ENCODE measurements at places on chromosomes 6 and 20.

DNA sequence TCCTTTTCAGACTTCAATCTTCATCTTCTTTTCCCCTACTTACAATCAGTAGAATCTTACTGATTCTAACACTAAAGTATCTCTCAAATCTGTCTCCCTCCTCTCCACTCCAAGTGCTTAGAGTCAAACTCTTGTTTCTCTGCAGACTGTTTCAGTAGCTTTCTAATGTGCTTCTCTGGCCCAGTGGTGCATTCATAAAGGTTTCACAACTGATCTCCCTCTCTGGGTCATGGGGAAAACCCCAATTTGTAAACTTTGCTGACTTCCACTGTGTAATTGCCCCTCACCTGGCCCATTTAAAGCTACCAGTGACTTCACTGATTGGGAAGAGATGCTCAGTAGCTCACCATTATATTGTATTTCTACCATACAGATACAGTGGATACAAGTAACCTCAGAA lies 183.6 kb downstream of the FAXC start:
- no peak for DNase-seq

GRCh38 chr6:166618866-166619761 lies 7.9 kb downstream of the RPS6KA2 start:
- no peak for DNase-seq

DNA sequence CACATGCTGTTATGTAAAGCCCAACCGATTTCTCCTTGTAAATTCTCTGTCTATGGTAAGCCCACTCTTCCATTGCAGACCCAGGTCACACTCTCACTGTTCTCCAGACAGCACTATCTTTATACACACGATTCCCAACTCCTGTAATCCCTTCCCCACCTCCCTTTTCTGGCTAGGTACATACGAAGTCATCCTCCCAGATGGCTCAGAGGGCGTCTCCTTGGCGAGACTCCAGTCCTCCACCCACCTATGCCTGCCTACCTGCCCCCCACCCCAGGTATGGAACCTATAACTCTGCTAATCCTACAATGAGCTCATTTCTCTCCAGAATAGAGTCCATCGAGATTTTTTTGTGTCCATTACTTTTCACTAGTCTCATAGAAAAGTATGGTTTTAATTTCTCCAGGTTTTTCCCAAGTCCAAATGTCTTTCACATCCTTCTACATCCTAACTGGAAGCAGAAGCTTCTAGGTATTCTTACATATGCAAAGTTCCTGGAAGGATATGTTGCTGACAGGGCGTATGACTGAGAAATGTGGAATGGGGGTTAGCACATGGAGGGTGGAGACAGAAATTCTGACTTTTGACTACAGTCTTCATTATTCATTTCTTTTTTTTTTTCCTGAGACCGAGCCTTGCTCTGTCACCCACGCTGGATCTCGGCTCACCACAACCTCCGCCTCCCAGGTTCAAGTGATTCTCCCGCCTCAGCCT lies 22.8 kb downstream of the SCML4 start:
- no peak for DNase-seq

- peak; percentile 53 for DNase-seq
Observed at GRCh38 chr20:4916971-4917881, 84.1 kb downstream of the SLC23A2 start.

DNA sequence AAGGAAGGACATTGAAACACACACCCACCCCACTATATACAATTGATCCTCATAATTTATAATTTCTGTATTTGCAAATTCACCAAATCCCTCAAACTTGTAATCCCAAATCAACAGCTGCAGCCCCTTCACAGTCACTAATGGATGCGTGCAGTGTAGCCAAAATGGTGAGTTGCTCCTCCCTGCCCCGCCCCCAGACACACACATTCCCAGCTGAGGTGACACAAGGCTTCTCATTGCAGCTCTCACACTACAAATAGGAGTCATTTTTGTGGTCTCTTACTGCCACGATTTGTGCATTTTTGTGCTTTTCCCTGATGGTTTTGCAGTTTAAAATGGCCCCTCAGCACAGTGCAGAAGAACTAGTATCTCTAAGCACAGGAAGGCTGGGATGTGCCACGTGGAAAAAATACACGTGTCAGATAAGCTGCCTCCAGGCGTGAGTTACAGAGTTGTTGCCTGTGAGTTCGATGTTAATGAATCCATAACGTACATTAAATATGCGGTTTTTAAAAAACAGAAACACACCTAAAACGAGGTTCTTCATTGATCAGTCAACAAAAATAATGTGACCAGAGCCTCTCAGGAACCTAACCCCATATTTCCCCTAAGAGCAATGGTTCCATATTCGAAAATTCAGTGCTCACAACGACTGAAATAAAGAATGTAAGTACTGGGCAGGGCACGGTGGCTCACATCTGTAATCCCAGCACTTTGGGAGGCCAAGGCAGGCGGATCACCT lies 8.2 kb downstream of the ATP9A start:
- DNase-seq = peak; percentile 31

GRCh38 chr20:1533059-1533458 lies 24.4 kb downstream of the SIRPD start:
- peak; percentile 62 for DNase-seq

DNA sequence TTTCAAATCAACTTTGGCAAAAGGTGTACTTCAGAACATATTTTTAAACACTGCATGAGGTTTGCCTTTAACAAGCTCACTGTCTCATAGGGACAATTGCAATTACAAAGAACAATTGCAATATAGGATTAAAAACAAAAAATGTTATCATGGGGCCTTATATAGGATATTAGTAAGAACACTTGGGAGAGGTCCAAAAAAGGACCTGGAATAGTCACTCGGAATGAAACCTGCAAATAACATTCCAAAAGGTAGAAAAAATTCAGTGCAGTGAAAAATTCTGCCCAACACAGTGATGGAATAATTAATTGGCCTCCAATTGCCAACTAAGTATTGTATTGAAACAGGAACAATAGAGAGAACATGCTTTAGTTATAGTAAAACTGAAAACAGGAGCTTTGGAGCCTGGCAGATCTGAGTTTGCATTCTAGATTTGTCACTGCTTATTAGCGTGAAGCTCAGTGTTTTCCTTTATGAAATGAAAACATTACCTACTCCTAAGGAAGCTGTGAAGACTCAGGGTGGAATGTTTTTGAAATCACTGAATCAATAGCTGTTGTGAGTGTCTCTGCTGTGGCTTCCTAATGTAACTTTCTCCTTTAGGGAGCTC lies 172.6 kb upstream of the BMP5 start:
- no peak for DNase-seq

GRCh38 chr6:135789375-135790050 lies 62.0 kb upstream of the PDE7B start:
- DNase-seq = no peak

- DNase-seq = peak; percentile 10
Observed at GRCh38 chr6:105024803-105025202, 67.9 kb downstream of the LIN28B start.

DNA sequence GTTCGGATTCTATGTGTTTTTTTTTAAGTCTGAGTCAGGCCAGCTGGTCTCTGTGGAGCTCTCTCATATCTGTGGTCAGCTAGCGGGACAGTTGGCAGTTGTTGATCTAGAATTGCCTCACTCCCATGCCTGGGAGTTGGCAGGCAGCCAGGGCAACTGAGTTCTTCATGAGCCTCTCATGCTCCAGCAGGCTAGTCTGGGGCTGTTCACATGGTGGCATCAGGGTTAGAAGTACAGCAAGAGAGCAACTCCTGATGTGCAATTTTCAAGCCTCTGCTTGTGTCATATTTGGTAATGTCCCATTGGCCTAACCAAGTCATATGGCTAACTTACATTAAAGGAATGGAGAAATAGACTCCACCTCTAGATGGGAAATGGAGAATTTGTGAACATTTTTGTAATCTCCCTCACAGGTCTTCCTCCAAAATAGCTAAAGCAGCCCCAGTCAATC lies 6.7 kb upstream of the IFT52 start:
- peak; percentile 99 for DNase-seq

DNA sequence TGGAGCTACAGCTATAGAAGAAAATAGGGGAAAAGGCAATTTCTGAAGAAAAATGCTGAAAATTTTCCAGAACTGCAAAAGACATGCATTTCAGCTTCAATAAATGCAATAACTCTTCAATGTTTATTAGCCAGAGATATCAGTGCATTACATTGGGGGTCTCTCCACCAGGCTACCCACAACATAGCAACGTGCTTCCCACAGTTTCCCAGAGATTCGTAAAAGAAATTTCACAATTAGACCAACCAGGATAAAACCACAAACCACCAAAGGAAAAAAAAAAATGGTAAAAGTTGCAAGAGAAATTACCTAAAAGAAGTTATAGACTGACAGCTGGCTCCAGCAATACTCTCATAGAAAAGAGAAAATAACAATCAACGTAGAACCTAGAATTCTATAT lies 16.0 kb downstream of the LY86 start:
- no peak for DNase-seq

DNA sequence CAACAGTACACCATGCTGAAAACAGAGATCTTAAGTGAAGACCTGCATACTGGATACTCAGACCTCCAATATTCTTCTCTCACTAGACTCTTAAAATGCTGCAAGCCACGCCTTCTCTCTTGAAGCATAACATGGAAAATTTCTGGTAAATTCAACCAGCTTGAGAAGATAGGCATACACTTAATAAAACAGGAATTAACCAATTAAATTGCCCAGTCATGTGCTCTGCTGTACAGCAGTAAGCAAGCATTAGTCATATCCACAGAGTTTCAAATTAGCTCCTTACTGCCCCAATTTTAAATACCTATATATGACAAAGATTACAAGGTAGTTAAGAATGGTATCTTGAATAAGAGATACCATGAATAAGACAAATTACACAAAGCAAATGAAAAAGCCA lies 53.8 kb downstream of the C6orf58 start:
- peak; percentile 34 for DNase-seq

GRCh38 chr20:33262658-33263065 lies 20.4 kb upstream of the BPIFB1 start:
- peak; percentile 64 for DNase-seq

GRCh38 chr20:14570811-14571210 lies 233.4 kb upstream of the FLRT3 start:
- no peak for DNase-seq

DNA sequence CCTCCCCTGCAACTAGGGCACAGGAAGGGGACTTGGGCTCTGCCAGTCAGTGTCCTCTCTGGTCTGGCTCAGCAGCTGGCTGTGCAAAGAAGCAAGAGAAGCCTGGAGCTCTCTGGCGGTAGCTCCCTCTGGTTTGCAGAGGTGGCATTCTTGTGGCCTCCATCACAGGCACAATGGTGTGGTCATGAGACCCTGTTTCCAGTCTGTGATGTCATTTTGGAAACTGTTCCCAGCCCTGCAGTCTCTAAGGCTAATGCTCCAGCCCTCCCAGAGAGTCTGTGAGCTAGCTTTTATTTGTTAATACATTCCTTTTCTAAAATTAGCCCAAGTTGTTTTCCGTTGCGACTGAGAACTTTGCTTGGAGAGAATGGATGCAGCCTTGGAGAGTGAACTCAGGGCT lies 69.5 kb upstream of the FOXQ1 start:
- peak; percentile 46 for DNase-seq

DNA sequence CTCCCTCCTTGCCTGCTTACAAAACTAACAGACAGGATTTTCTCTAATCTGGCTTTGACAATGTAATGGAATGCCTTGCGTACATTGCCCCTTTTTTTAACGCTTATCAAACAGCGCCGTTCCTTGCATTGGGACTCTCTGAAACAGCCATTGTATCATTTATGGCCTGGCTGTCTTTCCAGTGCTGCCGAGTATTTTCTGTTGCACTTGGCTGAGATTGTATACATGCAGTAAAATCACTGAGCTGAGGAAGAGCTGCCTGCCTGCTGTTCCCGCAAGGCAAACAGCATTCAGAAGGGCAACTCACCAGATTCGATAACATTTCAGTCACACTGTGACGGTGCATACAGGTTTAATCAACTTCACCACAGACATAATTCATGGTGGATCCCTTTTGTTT lies 106.0 kb downstream of the SH3BGRL2 start:
- no peak for DNase-seq

- no peak for DNase-seq
Observed at GRCh38 chr6:137413482-137413881, 80.7 kb downstream of the OLIG3 start.

DNA sequence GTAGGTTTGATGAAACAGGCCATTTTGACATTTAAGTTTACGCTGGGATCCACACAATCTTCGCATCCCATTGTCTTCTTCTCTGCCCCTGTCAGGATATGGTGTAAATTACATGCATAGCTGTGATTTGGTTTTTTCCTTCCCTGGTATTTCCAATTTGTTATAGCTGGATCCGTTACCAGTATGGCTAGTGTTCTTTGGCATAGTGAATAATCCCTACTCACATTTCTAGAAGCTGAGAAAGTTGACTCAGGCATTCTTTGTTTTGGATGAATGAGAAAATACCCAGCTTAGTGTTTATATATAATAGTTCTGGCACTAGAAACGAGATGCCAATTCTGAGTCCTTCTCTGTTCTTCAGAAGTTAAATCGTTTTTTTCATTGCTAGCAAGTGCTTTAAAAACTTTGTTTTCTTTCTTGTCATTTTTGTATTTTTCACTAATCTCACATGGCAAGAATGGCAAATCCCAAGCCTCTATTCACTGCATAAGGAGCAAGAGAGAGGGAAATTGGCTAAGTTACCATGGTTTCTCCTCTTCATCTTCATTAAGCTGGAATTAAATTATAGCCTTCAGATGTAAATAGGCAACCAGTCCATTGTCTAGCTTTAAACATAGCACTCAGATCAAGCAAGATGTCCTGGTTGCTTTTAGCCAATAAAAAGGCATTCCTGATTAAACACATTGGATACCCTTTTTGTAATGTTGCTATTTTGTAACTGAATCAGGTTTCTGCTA lies 91.9 kb upstream of the LAMP5 start:
- DNase-seq = no peak

DNA sequence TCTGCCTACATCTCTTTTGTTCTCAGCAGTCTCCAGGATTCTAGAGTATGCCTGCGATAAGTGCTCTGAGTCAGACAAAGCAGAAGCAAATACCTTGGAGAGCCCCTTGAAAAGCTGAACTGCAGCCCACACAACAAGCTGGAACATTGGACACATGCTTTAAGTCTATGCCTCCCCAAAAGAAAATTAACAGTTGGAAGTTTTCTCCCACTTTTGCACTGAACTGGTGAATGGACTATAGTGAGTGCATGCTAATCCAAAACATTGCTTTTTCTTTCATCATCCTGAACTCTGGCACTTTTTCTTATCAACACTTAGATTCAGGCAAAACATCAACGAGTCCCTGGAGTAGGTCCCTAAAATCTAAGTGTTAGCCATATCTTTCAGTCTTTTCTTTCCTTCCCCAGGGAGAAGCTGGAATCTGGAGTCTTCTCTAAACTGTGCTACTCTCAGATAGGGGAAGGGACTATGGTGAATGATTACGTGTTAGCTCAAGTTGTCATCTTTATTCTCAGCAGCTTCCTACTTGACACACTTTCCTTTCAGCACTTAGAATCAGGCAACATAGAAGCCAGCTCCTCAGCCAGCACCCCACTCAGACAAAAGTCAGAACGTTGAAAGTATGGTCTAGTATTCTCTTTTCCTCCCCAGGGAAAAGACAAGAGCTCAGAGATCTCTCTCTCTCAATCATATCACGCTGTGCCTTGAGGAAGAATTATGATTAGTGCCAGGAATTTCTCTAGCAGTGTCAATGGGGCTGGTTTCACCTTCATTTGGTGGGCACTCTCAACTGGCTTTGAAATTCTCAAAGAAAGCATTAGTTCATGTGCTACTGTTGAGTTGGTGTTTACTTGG lies 811.0 kb upstream of the GJE1 start:
- DNase-seq = peak; percentile 15
